ENCODE measurements at places on chromosomes 13 and 19. TPM values are rescaled to one million over a fixed set of nuclear protein-coding genes. Genes with fewer than 3 reads are reported as not detected.

ZIC2 gene
- total RNA-seq: not detected

GPR12 gene
- not detected for total RNA-seq

ZNF486 gene
- total RNA-seq: 3.6 TPM

NR2C2AP gene
- 16.4 TPM for total RNA-seq

PGLYRP1 gene
- total RNA-seq: not detected

C19orf67 gene
- not detected for total RNA-seq

VMAC gene
- 2.5 TPM for total RNA-seq

KCNJ14 gene
- 0.42 TPM for total RNA-seq

AXL gene
- total RNA-seq: 87.1 TPM

ZNF439 gene
- total RNA-seq: 0.92 TPM

ZNF579 gene
- 7.6 TPM for total RNA-seq

ATXN8OS gene
- not detected for total RNA-seq

ZNF846 gene
- total RNA-seq: 4.7 TPM

SHC2 gene
- 0.07 TPM for total RNA-seq

TJP3 gene
- total RNA-seq: 10.6 TPM

KANK3 gene
- 4.6 TPM for total RNA-seq

GAMT gene
- 31.1 TPM for total RNA-seq

EDNRB gene
- total RNA-seq: 0.05 TPM

CEACAM8 gene
- not detected for total RNA-seq

GAPDHS gene
- total RNA-seq: not detected

PRR19 gene
- total RNA-seq: 0.33 TPM

SERPINE3 gene
- total RNA-seq: not detected

GET3 gene
- total RNA-seq: 82.2 TPM

SIAH3 gene
- total RNA-seq: not detected

CCDC61 gene
- total RNA-seq: 12.4 TPM

SPACA4 gene
- not detected for total RNA-seq

ZIK1 gene
- 3.9 TPM for total RNA-seq

ZNF575 gene
- total RNA-seq: 0.28 TPM

SIGLEC9 gene
- not detected for total RNA-seq

LRCH1 gene
- 7.0 TPM for total RNA-seq

ZNF573 gene
- total RNA-seq: 2.4 TPM

GRIK5 gene
- not detected for total RNA-seq

PRRG2 gene
- 10.0 TPM for total RNA-seq

SIGLEC8 gene
- not detected for total RNA-seq

EFNB2 gene
- 29.0 TPM for total RNA-seq

ZNF536 gene
- not detected for total RNA-seq

ERICH6B gene
- not detected for total RNA-seq

PRTN3 gene
- not detected for total RNA-seq

PTH2 gene
- not detected for total RNA-seq

APLP1 gene
- 2.8 TPM for total RNA-seq

TNFSF13B gene
- total RNA-seq: not detected

Measured in airway epithelial cell (primary cell).